ENCODE measurements at places on chromosomes 1 and 21. TPM values are rescaled to one million over a fixed set of nuclear protein-coding genes. Genes with fewer than 3 reads are reported as not detected.

- no peak for ATAC-seq
Measured at GRCh38 chr1:209010475-209011230, 572.9 kb upstream of the CAMK1G start.

Gene LCE5A
- not detected for total RNA-seq

Gene C1orf226
- total RNA-seq = 17.5 TPM

Gene COL24A1
- total RNA-seq = 4.3 TPM

Gene KCNA3
- total RNA-seq = 1.9 TPM

- ATAC-seq = no peak
Measured at GRCh38 chr1:79190074-79190473, 183.5 kb upstream of the ADGRL4 start.

Gene LYPD8
- not detected for total RNA-seq

- ATAC-seq = no peak
Measured at GRCh38 chr1:236345728-236346127, 48.4 kb upstream of the EDARADD start.

GRCh38 chr1:42368096-42368795 is 12.3 kb upstream of the RIMKLA start:
- ATAC-seq = no peak

- no peak for ATAC-seq
Measured at GRCh38 chr1:167634435-167634834, 4.4 kb downstream of the RCSD1 start.

GRCh38 chr1:33177996-33178540 is 3.8 kb downstream of the TRIM62 start:
- ATAC-seq = no peak

DNA sequence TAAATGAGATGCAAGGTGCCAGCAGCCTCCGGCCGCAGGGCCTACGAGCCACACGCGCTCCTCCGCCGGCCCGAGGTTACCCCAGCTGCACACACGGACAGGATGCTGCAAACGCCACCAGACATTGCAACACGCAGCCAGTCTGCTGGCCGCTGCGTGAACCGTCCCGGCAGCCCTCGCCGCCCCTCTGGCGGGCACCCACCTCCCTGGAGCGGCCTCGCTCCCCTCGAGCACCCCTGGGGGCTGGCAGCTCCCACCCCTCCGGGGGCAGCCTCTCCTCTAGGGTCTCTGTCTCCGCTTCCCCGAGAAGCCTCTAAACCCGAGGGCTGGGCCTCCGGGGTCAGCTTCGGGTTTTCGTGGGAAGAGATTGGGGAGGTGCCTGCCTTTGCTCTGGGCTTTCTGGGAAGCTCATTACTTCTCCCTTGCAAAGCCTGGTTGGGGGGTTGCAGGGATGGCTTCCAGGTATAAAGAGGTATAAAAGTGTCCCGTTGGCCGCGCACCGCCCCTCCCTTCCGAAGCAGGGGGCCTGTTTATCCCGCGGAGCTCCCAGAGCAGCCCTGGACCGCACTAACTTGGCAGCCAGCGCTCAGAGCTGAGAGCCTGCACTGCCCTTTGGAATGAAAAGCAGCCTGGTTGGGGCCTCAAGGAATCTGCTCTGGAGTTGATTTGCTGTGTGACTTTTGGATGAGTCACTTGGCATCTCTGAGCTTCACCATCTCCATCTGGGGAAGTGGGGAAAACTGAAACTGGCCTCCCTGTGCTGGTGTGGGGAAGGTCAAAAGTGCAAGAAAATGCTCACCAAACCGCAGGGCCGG is 21.8 kb downstream of the DHRS3 start:
- peak; percentile 86 for ATAC-seq

DNA sequence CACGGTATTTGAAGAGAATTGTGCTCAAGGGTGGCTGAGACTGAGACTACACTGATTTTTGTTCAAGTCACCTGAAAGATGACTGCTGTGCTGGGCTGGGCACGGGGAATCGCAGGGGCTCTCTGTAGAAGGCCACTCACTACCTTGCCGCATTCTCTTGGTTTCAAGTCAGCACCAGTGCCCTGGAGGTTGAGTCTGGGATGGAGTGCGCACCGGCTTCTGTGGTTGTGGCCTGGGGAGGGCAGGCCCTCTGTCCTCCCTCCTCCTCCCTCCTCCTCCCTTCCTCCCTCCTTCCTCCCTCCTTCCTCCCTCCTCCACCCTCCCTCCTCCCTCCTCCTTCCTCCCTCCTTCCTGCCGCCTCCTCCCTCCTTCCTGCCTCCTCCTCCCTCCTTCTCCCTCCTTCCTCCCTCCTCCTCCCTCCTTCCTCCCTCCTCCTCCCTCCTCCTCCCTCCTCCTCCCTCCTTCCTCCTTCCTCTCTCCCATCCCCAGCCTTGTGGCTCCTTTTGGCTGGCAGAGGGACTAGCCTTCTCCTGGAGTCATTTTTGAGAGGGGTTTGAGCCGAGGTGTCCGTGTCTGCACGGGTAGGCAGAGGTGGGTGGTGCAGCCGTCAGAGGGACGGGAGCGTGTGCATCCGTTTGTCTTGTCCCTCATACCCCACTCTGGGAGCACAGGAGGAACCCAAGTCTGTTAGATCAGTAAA is 9.5 kb downstream of the RER1 start:
- no peak for ATAC-seq

- no peak for ATAC-seq
Measured at GRCh38 chr1:182739545-182739944, 50.0 kb upstream of the NPL start.

DNA sequence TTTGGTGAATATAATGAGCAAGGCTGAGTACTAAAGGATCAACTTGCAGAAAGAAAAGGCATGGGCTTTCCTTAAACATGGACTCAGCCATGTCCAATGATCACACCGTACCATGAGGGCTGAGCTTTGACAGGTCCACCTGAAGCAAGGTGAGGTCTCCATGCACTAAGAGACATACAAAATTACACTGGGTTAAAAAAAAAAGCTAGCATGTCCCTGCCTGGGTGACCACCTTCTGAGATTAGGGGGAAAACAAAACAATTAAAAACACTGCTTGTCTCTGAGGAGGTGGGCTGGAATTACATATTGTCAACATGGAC is 22.7 kb downstream of the DUSP10 start:
- no peak for ATAC-seq

GRCh38 chr1:227844320-227845146 is 29.1 kb downstream of the PRSS38 start:
- no peak for ATAC-seq

GRCh38 chr1:110770832-110771231 is 96.1 kb upstream of the KCNA3 start:
- ATAC-seq = no peak

- no peak for ATAC-seq
Measured at GRCh38 chr1:193140254-193140653, 18.4 kb downstream of the CDC73 start.

GRCh38 chr1:3292051-3292722 is 162.3 kb upstream of the ARHGEF16 start:
- no peak for ATAC-seq

DNA sequence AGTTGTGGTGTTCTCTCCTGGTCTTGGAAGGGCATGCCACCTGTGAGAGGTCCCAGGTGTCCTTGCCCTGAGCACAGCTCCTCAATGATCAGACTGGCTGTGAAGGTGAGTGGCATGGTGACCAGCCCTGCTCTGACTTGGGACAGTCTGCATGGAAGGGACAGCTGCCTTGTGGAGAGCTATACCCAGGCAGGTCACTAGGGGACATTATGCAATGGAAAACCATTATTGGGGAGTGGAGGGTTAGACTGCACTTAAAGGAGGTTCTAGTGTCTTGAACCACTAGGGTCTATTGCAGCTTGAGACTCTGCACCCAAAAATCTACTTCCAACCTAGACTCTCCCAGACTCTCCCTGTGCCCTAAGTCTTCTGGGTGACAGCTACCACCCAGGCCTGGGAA is 24.8 kb downstream of the FAM78B start:
- no peak for ATAC-seq

GRCh38 chr1:162036163-162036562 is 12.5 kb upstream of the OLFML2B start:
- ATAC-seq = no peak

DNA sequence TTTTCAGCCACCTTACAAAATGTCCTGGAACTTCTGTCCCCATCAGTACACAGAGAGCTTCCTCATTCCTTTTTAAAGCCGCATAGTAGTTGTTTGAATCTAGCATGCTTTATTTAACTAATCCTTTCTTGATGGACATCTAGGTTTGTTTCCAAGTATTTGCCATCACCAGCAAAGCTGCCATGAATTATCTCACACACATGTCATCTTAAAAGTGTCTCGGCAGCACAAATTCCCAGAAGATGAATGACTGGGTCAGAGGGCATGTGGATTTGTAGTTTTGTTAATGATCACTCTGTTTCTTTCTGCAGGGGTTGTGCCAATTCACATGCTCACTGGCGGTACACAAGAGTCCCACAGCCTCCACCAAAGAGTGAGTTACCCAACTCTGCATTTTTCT is 68.3 kb downstream of the CLIC6 start:
- ATAC-seq = no peak

GRCh38 chr1:76632136-76632535 is 235.1 kb upstream of the ST6GALNAC5 start:
- ATAC-seq = no peak

- ATAC-seq = no peak
Measured at GRCh38 chr1:199283794-199284193, 645.0 kb downstream of the PTPRC start.

Gene OR13G1
- not detected for total RNA-seq

DNA sequence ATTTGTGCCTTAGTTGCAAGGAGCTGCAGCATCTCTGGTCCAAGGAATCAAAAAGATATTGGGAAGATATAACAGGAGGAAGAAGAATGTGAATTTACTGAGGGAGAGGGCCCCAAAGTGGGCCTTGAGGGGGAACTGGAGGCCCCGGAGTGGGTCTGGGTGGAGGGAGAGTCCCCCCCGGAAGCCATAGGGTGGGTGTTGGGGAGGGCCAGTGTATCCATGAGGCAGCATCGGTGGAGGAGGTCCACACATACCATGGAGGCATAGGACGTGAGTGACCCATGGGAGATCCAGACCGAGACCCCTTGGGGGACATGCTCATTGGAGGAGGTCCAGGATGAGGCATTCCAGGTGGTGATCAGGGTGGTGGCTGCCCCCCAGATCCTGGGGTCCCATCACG is 708 bp upstream of the C1orf167 start:
- ATAC-seq = no peak

DNA sequence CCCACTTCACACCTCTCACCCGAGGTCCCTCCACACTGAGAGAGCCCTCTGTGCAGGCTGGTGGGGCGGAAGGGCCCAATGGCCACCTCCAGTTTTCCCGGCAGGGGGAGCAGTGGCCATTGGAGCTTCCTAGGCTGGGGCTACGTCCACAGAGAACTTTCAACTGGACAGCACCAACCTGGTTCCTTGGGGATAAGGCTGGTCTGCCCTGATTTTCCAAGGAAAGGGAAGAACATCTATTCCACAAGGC is 20.3 kb upstream of the LAPTM5 start:
- no peak for ATAC-seq

Gene IL23R
- not detected for total RNA-seq

- no peak for ATAC-seq
Measured at GRCh38 chr21:17428484-17428869, 84.4 kb upstream of the CXADR start.

DNA sequence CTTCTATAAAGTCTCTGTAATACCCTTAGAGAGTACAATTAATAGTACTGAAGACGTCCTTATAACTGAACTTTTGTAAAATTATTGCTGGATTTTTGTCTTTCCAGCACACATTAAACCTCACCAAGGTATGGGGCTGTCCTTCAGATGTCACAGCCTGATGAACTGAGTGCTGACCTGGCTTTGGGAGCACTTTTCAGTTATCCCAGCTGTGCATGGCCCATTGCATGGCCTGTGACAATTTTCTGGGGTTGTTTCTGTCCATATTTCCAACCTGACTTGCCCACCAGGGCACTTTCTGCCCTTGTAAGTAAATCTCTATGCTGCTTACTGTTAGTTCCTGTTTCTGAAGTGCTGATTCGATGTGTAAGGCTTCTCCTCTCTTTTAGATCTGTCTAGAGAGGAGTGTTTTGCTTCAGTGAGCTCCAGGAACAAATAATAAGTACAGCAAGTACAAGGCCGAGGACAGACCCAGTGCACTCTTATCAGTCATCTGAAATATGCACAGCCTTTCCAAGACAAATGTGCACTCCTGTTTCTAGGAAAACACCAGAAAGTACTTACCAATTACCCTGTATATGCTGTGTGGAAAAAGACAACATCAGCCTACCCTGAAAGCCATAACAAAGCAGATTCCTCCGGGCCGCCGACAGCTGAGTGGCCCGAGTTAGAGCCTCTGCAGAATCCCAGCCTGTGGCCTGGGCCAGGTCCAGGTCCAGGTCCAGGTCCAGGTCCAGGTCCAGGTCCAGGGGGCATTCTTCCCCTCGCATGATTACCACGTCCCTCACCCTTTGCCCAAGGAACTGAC is 121.7 kb downstream of the DHRS3 start:
- peak; percentile 71 for ATAC-seq

DNA sequence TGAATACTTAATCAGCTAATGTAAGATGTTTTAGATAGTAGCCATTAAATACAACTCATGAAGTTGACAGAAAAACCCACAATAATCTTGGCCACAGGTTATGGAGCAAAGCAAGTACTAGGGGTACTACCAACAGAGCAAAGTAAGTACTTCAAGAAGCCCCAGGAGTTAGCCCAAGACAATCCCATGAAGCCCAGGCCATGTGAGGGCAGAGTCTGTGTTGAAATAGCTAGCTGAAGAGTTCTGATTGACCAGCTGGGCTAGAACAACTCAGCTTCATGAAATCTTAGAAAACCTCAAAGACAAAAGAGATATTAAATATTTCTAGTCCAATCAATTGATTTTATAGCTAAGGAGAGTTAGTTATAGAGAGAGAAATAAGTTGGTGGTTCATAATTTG is 212.9 kb upstream of the HOOK1 start:
- no peak for ATAC-seq

GRCh38 chr1:52571783-52572182 is 18.9 kb upstream of the TUT4 start:
- ATAC-seq = no peak

Gene BTBD8
- 8.9 TPM for total RNA-seq
